Fibroblast of skin of scalp (primary cell): ENCODE measurements at places on chromosomes 4 and X.

DNA sequence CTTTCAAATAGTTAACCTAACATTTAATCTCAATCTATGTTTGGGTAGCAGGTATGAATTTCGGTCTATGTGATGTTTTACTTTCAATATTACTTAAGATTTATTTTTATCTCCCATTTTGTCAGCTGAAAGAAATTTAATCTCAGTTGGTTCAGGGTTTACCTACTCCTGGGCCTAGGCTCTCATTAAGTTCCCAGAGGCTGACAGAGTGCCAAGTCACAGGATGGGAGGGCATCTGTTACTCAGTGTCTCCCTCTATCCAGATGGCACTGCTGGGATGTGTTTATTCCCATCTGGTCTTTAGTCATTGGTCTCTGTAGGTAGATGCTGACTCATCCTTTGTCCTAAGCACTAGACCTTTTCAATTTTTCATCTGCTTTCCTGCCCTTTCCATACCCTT, 129.4 kb upstream of the ARSJ start:
- no peak for DNase-seq

GRCh38 chr4:113784497-113785250, 23.1 kb upstream of the CAMK2D start:
- peak; percentile 96 for DNase-seq

GRCh38 chr4:87322754-87323153, at the start of gene HSD17B13:
HSD17B13 (minus strand) TSS chr4:87322882; CDS start chr4:87322841, 41 bp downstream.
- no peak for DNase-seq

DNA sequence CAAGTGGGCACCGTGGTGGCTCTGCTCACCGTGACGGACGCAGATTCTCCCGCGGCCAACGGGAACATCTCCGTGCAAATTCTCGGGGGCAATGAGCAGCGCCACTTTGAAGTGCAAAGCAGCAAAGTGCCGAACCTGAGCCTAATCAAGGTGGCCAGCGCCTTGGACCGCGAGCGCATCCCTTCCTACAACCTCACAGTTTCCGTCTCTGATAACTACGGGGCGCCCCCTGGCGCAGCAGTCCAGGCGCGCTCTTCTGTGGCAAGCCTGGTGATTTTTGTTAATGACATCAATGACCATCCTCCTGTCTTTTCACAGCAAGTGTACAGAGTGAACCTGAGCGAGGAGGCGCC, 2.7 kb downstream of the FAT4 start:
- DNase-seq, result peak; percentile 55
